Osteoblast (primary cell): ENCODE measurements at places on chromosomes 7 and 10. TPM values are rescaled to one million over a fixed set of nuclear protein-coding genes. Genes with fewer than 3 reads are reported as not detected.

DNA sequence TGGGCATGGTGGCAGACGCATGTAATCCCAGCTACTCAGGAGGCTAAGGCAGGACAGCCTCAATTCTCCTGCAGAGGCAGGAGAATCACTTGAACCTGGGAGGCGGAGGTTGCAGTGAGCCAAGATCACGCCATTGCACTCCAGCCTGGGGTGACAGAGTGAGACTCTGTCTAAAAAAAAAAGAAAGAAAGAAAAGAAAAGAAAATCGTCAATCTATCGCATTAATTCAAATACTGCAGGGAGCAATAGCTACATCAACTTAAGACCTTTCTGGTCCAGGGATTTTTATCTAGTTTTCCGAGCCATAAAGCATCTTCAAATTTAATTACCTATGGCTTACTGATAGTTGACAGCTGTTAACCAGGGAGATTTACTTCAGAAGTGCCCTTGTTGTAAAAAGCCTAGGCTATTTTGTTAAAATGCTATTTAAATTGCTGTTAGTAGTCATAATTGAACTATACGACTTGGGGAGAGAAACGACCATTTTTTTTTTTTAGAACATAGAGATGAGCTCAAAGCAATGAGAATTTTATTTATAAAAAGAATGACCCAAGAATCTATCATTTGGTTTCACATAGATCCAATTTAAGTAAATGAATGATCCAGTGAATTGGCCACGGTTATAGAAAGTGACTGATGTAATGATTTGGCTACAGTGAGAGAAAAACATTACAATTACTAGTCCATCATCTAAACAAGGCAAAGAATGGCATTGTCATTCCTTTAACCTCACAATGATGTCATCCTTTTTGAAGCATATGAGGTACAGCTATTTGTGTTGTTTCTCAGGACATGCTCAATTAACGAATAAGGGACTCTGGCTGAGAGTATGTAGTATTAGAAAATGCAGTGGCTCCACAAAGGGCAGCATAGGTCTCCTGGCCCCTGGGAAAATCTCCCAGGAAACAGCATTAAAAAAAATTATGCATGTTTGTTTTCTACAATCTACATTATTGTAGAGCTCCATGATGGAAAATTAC lies 85.3 kb downstream of the SEMA3C start:
- peaks cover 35% of the 10 kb centered on the region for H3K4me1 ChIP-seq
- H3K4me3 ChIP-seq: no peak overlapping the region
- peak; percentile 23 for DNase-seq
- H3K27me3 ChIP-seq: no peaks in the 10 kb centered on the region
- H3K27ac ChIP-seq: peak overlapping the region; percentile 29
- H3K36me3 ChIP-seq: peaks cover 4% of the 10 kb centered on the region

- H3K4me1 ChIP-seq: no peaks in the 10 kb centered on the region
- no peak overlapping the region for H3K27ac ChIP-seq
- H3K36me3 ChIP-seq: no peaks in the 10 kb centered on the region
- H3K4me3 ChIP-seq: no peak overlapping the region
- peak; percentile 61 for DNase-seq
Observed at GRCh38 chr7:339062-339342, 49.0 kb downstream of the FOXL3 start.

DNA sequence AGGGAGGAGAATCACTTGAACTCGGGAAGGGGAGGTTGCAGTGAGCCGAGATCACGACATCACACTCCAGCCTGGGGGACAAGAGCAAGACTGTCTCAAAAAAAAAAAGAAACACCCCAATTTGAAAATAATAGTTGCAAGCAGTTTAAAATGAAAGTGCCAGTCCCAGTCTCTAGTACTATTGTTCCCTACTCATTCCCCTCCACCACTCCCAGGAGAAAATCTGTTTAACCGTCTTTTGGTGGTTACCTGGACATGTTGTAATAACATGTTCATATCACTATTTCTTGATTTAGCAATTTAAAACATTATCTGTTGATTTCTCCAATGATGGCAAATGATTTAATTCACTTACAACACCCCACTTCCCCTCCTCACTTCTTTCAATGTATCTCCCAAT lies 44.7 kb downstream of the KIFBP start:
- H3K27me3 ChIP-seq: no peaks in the 10 kb centered on the region
- no peak overlapping the region for H3K4me3 ChIP-seq
- no peak overlapping the region for H3K27ac ChIP-seq
- peak; percentile 66 for DNase-seq

DNA sequence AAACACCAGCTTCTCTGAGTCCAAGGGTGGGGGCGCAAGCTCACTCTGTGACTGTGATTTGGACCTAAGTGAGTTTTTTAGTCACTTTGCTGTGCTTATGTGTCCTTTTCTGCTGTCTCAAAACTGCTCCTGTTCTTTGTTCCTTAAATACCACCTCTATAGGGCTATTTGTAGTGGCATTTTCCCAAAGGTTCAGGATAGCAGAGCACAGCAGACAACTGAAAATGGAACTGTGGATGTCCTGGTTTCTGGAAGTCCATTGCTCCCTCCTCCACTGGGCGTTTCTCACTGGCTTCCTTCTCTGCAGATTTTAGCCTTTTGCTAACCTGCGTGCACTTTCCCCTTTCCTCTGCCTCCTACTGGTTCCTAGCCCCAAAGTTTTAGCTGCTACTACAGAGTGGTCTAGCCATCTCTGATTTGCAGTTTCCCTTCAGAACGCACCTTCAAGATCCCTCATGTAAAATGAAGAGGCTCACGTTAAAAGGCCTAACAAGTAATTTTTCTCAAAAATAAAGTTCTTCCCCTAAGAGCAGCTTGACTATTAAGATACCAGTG lies 25.6 kb downstream of the BLVRA start:
- H3K4me3 ChIP-seq: no peak overlapping the region
- no peaks in the 10 kb centered on the region for H3K27me3 ChIP-seq
- DNase-seq: no peak
- H3K36me3 ChIP-seq: peaks cover 1% of the 10 kb centered on the region
- H3K27ac ChIP-seq: no peak overlapping the region

DNA sequence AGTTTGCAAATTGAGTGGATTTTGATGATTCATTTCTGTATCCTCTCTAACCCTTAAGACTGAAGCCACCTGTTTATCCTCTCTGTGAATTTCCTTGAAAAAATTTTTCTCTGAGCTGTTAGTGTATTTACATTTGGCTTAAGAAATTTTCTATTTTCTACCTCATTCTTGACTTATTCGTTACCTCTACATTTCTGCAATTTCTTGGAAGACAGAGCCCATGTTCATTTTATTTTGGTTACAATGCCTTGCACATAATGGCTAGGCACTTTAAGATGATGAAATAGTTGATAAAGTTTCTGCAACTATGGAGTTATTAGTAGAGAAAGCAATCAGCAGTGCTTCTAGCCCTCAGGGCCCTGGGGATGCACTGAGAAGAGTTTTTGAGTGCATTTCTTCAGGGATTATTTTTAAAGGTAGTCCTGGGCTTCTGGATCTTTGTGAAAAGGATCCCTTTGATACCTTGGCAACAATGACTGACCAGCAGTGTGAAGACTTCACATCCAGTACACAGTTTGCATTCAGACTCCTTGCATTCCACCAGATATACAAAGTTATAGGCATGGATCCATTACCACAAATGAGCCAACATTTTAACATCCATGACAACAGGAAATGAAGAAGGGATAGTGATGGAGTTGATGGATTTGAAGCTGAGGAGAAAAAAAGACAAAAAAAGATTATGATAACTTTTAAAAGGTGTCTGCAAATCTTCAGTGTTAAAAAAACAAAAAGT lies 68.2 kb downstream of the CH25H start:
- no peaks in the 10 kb centered on the region for H3K27me3 ChIP-seq
- H3K4me1 ChIP-seq: no peaks in the 10 kb centered on the region
- no peak overlapping the region for H3K27ac ChIP-seq
- DNase-seq: no peak

DNA sequence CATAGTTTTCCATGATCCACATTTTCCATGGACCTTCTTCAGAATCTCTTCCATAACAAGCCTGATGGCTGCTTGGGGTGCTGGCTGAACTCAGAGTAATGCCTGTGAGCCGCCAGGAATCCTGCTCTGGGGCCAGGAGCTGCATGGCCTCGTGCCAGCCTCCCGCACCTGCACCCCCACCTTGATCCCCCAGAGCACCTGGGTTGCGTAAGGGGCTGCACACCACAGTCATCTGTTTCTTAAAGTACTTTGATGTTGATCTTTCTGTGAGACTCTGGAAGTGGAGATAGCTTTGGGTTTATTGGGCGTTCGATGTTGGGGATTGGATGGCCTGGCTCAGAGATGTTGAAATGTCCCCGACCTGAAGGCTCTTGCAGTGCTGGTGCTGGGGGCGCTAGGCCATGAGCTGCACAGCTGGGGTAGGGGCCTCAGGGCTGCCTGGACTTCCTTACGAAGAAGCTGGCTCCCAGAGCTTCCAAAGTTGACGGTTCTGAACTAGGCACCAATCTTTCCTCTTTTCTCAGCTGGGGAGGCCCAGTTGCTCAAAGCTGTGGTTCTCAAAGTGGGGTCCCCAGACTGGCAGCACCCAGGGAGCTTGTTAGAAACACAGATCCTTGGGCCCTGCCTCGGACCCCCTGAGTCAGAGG lies 534.0 kb downstream of the DNAJB6 start:
- H3K27me3 ChIP-seq: no peaks in the 10 kb centered on the region
- H3K27ac ChIP-seq: no peak overlapping the region
- H3K4me3 ChIP-seq: no peak overlapping the region
- H3K36me3 ChIP-seq: no peaks in the 10 kb centered on the region
- peak; percentile 62 for DNase-seq
- H3K4me1 ChIP-seq: no peaks in the 10 kb centered on the region

- no peak overlapping the region for H3K4me3 ChIP-seq
- DNase-seq: no peak
- no peaks in the 10 kb centered on the region for H3K4me1 ChIP-seq
- peaks cover 47% of the 10 kb centered on the region for H3K36me3 ChIP-seq
- H3K27me3 ChIP-seq: no peaks in the 10 kb centered on the region
- H3K27ac ChIP-seq: no peak overlapping the region
Observed at GRCh38 chr7:148783801-148784527, 85.3 kb downstream of the CUL1 start.

Gene DOCK1
- 80.3 and 106 TPM in 2 replicates for total RNA-seq
